ENCODE measurements at places on chromosomes 5 and 9. TPM values are rescaled to one million over a fixed set of nuclear protein-coding genes. Genes with fewer than 3 reads are reported as not detected.

CAMK2A gene
- 3.8 TPM for total RNA-seq

PAPPA gene
- total RNA-seq = 8.7 TPM

RNF224 gene
- 0.17 TPM for total RNA-seq

OR2S2 gene
- not detected for total RNA-seq

IL33 gene
- total RNA-seq = 44.5 TPM

CSNK1A1 gene
- 533 TPM for total RNA-seq

ZNF883 gene
- 7.9 TPM for total RNA-seq

ABHD17B gene
- total RNA-seq = 23.9 TPM

ENTPD2 gene
- total RNA-seq = not detected

ZNF483 gene
- total RNA-seq = 1.8 TPM

HMCN2 gene
- under 0.01 TPM for total RNA-seq

FREM1 gene
- total RNA-seq = 0.17 TPM

MYMK gene
- total RNA-seq = not detected

GRXCR2 gene
- not detected for total RNA-seq

CTXN3 gene
- total RNA-seq = not detected

Data from smooth muscle cell of trachea (primary cell).